Lower leg skin (tissue), 4 donors: ENCODE measurements at places on chromosomes 3 and 15. TPM values are rescaled to one million over a fixed set of nuclear protein-coding genes. Genes with fewer than 3 reads are reported as not detected.

DNA sequence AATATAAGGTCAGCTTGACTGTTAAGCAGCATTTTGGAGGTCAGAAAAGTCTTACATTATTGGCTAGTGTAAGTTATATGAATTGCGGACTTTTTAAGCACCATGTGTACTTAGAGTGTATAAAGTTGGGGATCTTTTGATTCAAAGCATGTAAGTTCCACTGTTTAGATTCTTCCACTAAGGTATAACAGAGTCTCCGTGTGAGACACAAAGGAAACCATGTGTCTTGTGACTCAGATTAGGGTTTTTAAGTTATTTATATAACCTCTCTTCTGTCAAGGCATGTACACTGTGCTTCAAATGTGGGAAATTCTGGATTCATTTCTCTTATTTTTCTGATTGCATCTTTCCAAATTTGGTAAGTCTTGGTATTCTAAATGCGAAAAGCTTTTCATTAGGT, 143.5 kb upstream of the SOX2 start:
- DNase-seq = no peak

DNA sequence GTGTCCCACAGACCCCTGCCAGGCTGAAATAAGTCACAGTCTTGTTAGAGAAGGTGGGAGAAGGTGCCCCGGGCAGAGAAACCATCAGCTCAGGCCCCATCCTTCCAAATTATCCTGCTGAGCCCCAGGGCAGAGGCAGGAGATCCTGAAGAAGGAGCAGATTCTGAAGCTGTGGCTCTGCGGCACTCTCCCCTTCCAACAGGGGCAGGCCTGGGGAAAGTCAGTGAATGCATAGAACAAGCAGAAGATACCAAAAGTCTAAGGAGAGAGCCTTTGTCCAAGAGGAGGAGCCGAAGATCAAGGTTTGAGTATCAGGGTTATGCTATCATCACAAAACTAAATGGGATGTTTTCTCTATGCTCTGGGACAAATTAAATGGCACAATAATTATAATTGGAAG, 249.3 kb downstream of the XXYLT1 start:
- no peak for DNase-seq

DNA sequence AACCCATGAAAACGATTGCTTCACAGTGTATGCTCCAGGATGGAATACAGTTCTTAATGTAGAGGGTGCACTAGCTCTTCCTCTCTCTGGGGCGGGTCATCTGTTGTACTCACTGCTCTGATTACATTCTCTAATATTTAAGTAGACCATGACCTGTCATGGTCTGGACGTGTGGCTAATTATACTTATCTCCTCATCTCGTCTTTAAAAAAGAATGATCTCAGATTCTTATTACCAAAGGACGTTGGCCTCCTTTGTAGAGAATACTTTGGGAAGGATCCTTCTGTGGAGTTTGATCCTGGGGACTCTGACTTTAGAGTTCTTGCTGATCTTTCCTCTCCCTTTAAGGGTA, 48.4 kb upstream of the TRAK1 start:
- DNase-seq = no peak

GRCh38 chr3:178771511-178771910, 235.3 kb downstream of the KCNMB2 start:
- no peak for DNase-seq

SETMAR gene
- 27.4 TPM for total RNA-seq
